Fibroblast of skin of right quadriceps (primary cell): ENCODE measurements at places on chromosomes 1 and 21.

DNA sequence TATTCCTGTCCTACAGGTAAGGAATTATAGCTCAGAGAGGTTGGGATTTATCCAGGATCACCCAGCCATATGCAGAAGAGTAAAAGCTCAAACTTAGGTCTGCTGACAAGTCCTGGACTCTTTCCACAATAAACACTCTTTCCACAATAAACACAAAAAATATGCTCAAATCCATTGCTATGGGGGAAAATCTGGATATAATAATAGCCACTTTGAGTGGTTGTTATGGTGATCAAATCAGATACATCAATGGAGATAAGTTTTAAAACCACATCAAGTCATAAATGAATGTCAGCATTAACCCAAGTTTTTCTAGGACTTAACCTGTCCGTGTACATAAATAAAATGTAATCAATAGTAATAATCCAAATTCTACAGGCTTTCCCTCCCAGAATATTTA, 22.3 kb upstream of the TTF2 start:
- DNase-seq = no peak

DNA sequence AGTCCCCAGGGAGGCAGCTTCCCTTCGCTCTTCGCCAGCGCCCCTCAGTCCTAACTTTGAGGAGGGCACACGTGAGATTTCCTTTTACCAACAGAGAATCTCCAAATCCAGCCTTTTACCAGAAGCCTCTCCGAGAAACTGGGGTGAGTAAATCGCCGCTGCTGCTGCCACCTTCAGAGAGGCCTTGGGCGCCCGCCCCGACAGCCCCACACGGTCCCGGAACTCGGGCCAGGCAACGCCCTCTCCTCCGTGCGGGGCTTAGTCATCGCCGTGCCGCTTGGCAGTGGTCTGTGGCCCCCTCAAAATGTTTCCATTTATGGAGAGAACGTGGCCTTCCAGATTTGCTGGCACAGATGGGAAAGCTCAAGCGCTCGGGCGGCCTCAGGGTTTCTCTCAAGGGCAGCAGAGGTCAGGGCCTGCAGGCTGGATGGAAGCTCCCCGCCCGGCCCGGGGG, 41.4 kb upstream of the COL6A2 start:
- peak; percentile 91 for DNase-seq

- no peak for DNase-seq
These were observed 123.8 kb upstream of the TMEM51 start for GRCh38 chr1:15029786-15030185.

- DNase-seq = peak; percentile 89
These were observed 15.0 kb downstream of the C1orf52 start for GRCh38 chr1:85244271-85245061.

GRCh38 chr1:14968251-14968851, 185.2 kb upstream of the TMEM51 start:
- DNase-seq = peak; percentile 88

GRCh38 chr1:178870944-178871343, at the start of gene ANGPTL1:
ANGPTL1 (minus strand) TSS chr1:178871077; CDS start chr1:178865776, 5,301 bp downstream.
- peak; percentile 38 for DNase-seq

DNA sequence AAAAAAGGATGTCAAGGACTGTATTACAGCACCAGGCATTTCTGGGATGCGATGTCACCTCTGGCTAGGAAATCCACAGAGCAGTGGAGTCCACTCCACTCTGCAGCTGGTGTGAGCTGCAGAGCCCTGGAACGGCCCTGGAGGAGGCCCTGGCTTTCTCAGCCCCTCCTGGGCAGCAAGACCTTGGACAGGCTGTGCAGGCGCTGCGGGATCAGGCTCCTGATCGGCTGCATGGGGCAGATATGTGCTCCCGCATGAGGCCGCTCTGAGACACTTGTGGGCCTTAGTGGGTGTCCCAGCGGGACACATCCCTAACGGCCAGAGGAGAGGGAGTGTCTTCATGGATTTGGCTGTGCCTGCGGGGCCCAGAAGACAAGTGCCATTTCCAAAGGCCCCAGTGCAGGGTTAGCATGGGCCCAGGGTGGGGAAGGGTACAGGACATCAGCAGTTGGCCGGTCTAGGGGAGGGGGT, 6.2 kb downstream of the DNMT3L start:
- DNase-seq = no peak

- no peak for DNase-seq
These were observed 70.7 kb upstream of the MUTYH start for GRCh38 chr1:45410850-45411509.

GRCh38 chr1:223803211-223803610, 42.5 kb downstream of the TP53BP2 start:
- no peak for DNase-seq

DNA sequence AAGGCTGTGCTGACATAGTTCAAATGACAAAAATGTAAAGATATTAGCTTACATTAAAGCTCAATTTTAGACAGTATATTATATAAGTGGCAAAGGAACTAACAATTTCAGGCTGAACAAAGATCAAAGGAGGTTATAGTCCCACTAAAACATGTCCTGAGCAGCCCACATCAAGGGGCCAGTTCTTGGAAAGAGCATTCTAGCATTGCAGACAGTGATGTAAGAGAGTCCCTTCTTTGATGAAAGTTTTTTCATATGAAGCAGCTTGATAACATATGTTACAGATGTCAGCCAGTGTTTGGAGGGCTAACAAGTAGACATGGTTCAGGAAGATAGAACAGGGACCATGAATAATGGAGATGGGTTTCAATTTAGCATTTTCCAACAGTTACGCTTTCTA, 301.7 kb downstream of the NTNG1 start:
- DNase-seq = no peak

- DNase-seq = peak; percentile 11
These were observed 10.2 kb downstream of the C1orf216 start for GRCh38 chr1:35708441-35708921.

DNA sequence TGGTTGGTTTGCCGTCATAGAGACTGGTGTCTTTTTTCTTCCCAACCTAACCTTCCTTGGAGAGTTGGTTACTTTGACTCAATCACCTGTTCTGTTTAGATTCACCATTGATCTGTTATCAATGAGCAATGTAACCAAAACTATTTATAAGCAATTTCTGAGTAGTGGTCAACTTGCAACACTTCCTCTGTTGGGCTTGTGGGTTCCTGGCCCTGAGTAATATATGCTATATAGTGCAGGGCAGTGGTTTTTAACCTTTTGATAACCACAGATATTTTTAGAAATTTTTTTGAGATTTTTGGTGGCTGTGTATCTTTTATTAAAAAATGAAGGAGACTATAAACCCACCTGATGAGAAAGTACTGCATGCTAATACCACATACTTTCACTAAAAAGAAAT, 9.4 kb upstream of the XCL1 start:
- DNase-seq = no peak

DNA sequence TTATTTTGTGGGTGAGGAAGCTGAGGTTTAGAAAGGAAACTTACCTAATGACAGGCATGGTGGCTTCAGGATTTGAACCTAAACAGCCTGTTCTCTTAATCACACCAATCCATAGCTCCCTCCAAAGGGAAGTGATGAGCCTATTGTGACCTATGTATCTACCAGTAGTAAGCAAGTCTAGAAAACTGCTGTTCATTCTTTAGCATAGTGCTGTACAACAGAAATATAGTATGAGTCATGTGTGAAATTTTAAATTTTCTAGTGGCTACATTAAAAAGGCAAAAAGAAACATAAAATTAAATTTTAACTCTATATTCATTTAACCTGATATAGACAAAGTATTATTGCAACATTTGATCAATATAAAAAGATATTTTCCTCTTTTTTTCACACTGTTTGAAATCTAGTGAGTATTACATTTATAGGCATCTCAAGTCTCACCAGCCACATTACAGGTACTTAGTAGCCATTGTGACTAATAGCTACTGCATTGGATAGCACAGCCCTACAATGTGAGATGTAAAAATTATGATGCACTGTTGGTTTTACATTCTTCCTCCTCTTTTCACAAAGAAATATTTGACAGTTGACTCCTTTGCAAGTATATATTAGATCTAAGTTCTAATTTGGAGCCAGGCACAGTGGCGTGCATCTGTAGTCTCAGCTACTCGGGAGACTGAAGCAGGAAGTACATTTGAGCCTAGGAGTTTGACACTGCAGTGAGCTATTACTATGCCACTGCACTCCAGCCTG, 16.6 kb downstream of the IPO9 start:
- DNase-seq = peak; percentile 65

- no peak for DNase-seq
These were observed 317.6 kb upstream of the KAZN start for GRCh38 chr1:14280909-14281308.

DNA sequence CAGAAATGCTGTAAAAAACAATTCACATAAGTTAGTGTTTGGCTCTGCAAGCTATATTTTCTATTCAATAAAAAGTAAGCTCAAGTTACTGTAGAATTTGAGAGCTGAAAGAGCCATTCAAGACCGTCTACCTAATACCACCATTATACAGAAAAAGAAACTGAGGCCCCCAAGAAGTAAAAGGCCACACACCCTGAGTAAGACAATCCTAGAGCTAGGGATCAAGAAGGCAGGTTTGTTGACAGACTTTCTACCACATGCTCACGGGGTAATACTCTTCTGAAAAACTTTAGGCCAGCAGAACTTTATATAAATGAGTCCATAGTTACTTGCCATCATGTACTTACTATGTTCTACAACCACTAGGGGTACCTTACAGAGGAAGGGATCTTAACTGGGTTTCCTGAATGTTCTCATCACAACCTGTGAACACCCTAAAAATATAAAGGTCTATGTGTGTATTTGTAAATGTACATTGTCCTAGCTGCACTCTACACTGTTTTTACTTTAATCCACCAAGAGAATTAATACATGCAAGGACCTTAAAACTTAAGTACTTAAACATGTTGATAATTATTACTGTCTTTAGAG, 2.7 kb downstream of the PSMG1 start:
- no peak for DNase-seq

DNA sequence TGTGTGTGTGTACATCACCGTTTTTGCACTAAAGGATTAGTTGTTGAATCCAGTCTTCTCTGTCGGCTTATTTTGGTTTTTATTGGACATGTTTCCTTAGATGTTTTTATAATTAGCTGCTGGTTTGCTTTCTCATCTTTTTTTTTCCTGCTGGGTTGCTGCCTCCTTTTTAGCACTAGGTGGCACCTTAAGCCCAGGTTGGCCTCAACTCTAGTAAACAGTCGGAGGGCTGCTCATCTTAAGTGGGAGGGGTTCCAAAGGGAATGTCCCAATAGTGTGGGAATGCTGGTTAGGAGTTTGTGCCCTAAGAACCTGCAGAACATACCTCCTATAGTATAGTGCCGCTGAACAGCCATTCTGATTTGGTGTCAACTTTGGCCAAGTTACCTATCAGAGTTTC, 570.1 kb upstream of the CXADR start:
- DNase-seq = no peak

DNA sequence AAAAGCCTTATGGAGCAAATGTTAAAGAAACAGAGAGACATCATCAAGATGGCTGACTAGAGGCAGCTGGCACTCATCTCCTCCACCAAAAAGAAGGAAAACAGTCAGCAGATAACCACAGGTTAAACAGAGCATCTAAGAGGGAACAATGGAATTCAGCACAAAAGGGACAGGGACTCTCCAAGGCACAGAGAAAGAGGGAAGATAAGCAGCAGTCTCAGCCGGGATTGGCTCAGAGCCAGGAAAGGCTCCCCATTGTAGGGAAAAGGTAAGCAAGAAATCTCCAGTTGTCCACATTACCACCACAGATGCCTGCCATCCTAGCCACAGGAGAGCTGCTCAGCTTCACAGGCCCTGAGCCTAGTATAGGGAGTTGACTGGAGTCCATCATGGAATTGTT, 605.5 kb downstream of the SMYD3 start:
- no peak for DNase-seq

DNA sequence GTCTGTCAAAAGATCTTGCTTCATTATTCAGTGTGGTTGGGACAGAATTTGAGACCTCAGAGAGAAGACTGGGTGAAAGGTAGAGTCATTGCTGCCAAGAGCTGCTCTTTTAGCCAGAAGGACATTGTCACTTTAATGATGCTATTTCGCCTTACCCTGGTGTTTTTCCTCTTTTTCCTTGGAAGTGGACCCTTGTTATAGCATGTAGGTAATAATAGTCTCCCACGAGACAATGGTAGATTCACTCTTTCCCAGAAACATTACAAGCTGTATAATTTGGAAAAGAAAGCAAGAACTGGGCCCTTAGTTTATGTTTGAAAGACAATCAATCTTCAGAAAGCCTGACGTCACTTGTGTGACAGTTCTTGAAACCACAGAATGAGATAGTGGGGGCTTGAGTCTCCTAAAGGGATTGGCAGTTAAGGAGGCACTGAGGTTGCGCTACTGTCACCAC, 3.8 kb downstream of the SERTAD4 start:
- peak; percentile 32 for DNase-seq

DNA sequence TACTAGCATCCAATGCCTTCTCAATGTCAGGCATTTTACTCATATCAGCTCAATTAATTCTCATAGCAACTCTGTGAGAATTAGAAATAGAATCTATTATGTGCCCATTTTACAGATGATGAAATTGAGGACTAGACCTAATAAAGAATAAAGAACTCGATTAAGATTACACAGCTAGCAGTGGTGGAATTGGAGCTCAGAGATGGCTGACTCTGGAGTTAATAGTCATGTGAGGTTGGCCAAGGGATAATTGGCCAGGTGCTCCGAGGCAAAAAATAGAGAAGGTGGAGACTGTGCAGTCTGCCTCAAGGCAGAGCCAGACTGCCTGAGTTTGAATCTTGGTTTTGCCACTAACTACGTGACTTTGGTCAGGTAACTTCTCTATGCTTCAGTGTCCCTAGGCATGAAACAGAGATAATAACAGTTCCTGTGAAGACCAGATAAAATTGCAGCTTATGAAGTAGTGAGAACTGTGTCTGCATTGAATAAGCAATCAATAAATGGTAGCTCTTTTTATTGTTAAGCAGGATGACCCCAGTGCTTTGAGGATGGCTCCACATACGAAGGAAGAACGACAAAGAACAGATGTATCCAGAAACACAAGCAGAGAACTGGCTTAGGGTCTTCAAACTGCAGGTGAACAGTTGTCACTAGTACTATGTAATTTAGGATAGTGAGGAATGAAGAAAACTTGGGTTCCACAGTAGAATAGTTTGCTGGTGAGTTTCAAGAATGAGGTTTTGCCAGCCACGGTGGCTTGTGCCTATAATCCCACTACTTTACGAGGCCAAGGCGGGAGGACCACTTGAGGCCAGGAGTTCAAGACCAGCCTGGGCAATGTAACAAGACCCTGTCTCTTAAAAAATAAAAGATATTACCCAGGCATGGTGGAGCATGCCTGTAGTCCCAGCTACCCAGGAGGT, 6.9 kb upstream of the CCSAP start:
- DNase-seq = no peak

GRCh38 chr1:162691999-162692575, 59.8 kb downstream of the DDR2 start:
- DNase-seq = no peak

DNA sequence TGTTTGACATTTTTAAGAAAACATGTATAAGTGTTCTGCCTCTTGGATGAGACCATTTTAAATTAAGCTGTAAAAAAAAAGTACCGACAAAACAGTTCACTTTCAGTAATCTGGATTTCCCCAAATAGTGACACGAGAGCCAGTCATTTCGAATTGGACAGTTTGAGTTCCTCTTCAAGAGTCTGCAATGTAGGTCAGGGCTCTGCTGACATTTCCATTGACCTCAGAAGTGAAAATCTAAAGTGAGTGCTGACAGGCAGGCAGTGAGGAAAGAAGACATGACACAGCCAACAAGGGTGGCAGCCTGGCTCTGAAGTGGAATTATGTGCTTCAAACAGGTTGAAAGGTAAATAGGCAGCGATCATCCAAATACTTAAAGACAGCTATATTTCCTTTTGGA, at the start of gene IL23R:
IL23R (plus strand) TSS at position 259 of the 400 bp plus-strand sequence. CDS start 1,667 bp downstream, outside the sequence.
- DNase-seq = no peak
